Nasal cavity respiratory epithelium epithelial cell of viscerocranial mucosa (primary cell): ENCODE measurements at places on chromosomes 13 and 19. TPM values are rescaled to one million over a fixed set of nuclear protein-coding genes. Genes with fewer than 3 reads are reported as not detected.

The FGF22 gene
- not detected in 2 replicates for total RNA-seq

The RNF17 gene
- total RNA-seq = under 0.01 TPM in 1 of 2 replicates, not detected in the other

The LRRC63 gene
- total RNA-seq = not detected in 2 replicates

The ZNF613 gene
- 6.5 and 12.4 TPM in 2 replicates for total RNA-seq

The ZNF606 gene
- total RNA-seq = 7.2 and 15.1 TPM in 2 replicates

The TRPM4 gene
- 22.2 and 28.5 TPM in 2 replicates for total RNA-seq

The CAPN12 gene
- 2.3 and 3.1 TPM in 2 replicates for total RNA-seq

The CCDC61 gene
- total RNA-seq = 4.9 and 12.3 TPM in 2 replicates

The STAP2 gene
- total RNA-seq = 52.2 and 59.1 TPM in 2 replicates

The ERICH4 gene
- total RNA-seq = not detected in 2 replicates

The TMEM59L gene
- 0.14 and 1.0 TPM in 2 replicates for total RNA-seq

The PRTN3 gene
- not detected in 2 replicates for total RNA-seq

The NKPD1 gene
- 0.34 and 0.93 TPM in 2 replicates for total RNA-seq

The NALCN gene
- total RNA-seq = 0.07 and 0.34 TPM in 2 replicates

The ZNF625 gene
- total RNA-seq = 4.8 and 10.3 TPM in 2 replicates

The KMT2B gene
- total RNA-seq = 4.1 and 21.1 TPM in 2 replicates

The GARIN5A gene
- total RNA-seq = 0.68 and 1.4 TPM in 2 replicates

The PROZ gene
- not detected in 2 replicates for total RNA-seq

The ZNF761 gene
- 18.5 and 28.4 TPM in 2 replicates for total RNA-seq

The TEKTIP1 gene
- 0.14 TPM in 1 of 2 replicates, not detected in the other for total RNA-seq

The ZNF471 gene
- total RNA-seq = 1.7 and 9.4 TPM in 2 replicates

The KLK13 gene
- 0.68 and 1.3 TPM in 2 replicates for total RNA-seq

The GET3 gene
- total RNA-seq = 59.7 and 79.6 TPM in 2 replicates

The ZSCAN22 gene
- total RNA-seq = 2.4 and 4.3 TPM in 2 replicates

The IRS2 gene
- 11.3 and 21.3 TPM in 2 replicates for total RNA-seq

The PTPRH gene
- 0.68 and 1.00 TPM in 2 replicates for total RNA-seq

The SSC5D gene
- 0.36 TPM in 1 of 2 replicates, not detected in the other for total RNA-seq

The ZNF225 gene
- 3.1 and 4.6 TPM in 2 replicates for total RNA-seq

The SPRY2 gene
- 7.2 and 7.6 TPM in 2 replicates for total RNA-seq

The VSTM2B gene
- total RNA-seq = not detected in 2 replicates

The LAIR1 gene
- total RNA-seq = not detected in 2 replicates

The DAND5 gene
- 0.07 TPM in 1 of 2 replicates, not detected in the other for total RNA-seq

The CLDN10 gene
- total RNA-seq = 4.2 TPM in 1 of 2 replicates, not detected in the other

The CLEC11A gene
- under 0.01 and 0.07 TPM in 2 replicates for total RNA-seq

The TEX26 gene
- not detected in 2 replicates for total RNA-seq

The ACER1 gene
- not detected in 2 replicates for total RNA-seq

The RASGRP4 gene
- total RNA-seq = not detected in 2 replicates

The PNMA8C gene
- total RNA-seq = not detected in 2 replicates

The DLL3 gene
- 0.07 and 0.34 TPM in 2 replicates for total RNA-seq

The ATP4A gene
- total RNA-seq = not detected in 2 replicates

The ZNF677 gene
- 19.1 and 29.0 TPM in 2 replicates for total RNA-seq

The MCEMP1 gene
- under 0.01 TPM in 1 of 2 replicates, not detected in the other for total RNA-seq

The RYR1 gene
- 6.8 and 8.0 TPM in 2 replicates for total RNA-seq

The PPP1R37 gene
- total RNA-seq = 16.1 and 35.8 TPM in 2 replicates

The ZNF708 gene
- total RNA-seq = 3.8 and 8.9 TPM in 2 replicates

The ZNF154 gene
- total RNA-seq = 1.0 and 4.7 TPM in 2 replicates

The RFC3 gene
- total RNA-seq = 3.6 and 3.8 TPM in 2 replicates

The NPAS1 gene
- total RNA-seq = 0.28 and 0.34 TPM in 2 replicates

The S1PR4 gene
- 0.43 TPM in 1 of 2 replicates, not detected in the other for total RNA-seq

The IQCN gene
- total RNA-seq = 0.36 TPM in 1 of 2 replicates, not detected in the other

The DCT gene
- 0.21 TPM in 1 of 2 replicates, not detected in the other for total RNA-seq

The SYT3 gene
- total RNA-seq = not detected in 2 replicates

The KCNC3 gene
- total RNA-seq = under 0.01 and 0.36 TPM in 2 replicates

The HAUS8 gene
- total RNA-seq = 1.7 and 2.0 TPM in 2 replicates

The PCID2 gene
- 46.1 and 72.5 TPM in 2 replicates for total RNA-seq

The LMTK3 gene
- 1.0 and 3.6 TPM in 2 replicates for total RNA-seq
